ENCODE measurements at places on chromosomes 6 and 20.
A peak's percentile ranks its signal among the peaks of the same experiment; 100 is the strongest.

GRCh38 chr6:91490671-91491301, 903.9 kb upstream of the MAP3K7 start:
- no peak for DNase-seq
- H3K27me3 ChIP-seq: no peaks in the 10 kb centered on the region
- H3K27ac ChIP-seq: no peak overlapping the region
- H3K36me3 ChIP-seq: no peaks in the 10 kb centered on the region

- peak overlapping the region; percentile 91 for H3K27ac ChIP-seq
- DNase-seq: peak; percentile 49
- no peaks in the 10 kb centered on the region for H3K27me3 ChIP-seq
These were observed 62.4 kb downstream of the FAM229B start for GRCh38 chr6:112149719-112150263.

GRCh38 chr20:43744966-43745730, 18.3 kb upstream of the GTSF1L start:
- no peak for DNase-seq
- no peaks in the 10 kb centered on the region for H3K36me3 ChIP-seq
- no peaks in the 10 kb centered on the region for H3K27me3 ChIP-seq
- H3K4me3 ChIP-seq: no peak overlapping the region

- H3K4me1 ChIP-seq: peaks cover 26% of the 10 kb centered on the region
- peak overlapping the region; percentile 78 for H3K27ac ChIP-seq
- H3K36me3 ChIP-seq: no peaks in the 10 kb centered on the region
- no peak overlapping the region for H3K4me3 ChIP-seq
- no peaks in the 10 kb centered on the region for H3K27me3 ChIP-seq
These were observed 42.0 kb downstream of the TGM2 start for GRCh38 chr20:38123021-38123587.

- no peak overlapping the region for H3K27ac ChIP-seq
- H3K36me3 ChIP-seq: no peaks in the 10 kb centered on the region
- H3K27me3 ChIP-seq: no peaks in the 10 kb centered on the region
- no peaks in the 10 kb centered on the region for H3K4me1 ChIP-seq
- H3K4me3 ChIP-seq: no peak overlapping the region
- no peak for DNase-seq
These were observed 140.5 kb upstream of the SYNDIG1 start for GRCh38 chr20:24328901-24329300.

GRCh38 chr6:19408331-19408730, 428.8 kb upstream of the ID4 start:
- no peak overlapping the region for H3K27ac ChIP-seq
- no peaks in the 10 kb centered on the region for H3K36me3 ChIP-seq
- no peaks in the 10 kb centered on the region for H3K4me1 ChIP-seq
- no peak overlapping the region for H3K4me3 ChIP-seq

- no peaks in the 10 kb centered on the region for H3K36me3 ChIP-seq
- DNase-seq: no peak
- no peak overlapping the region for H3K4me3 ChIP-seq
- peak overlapping the region; percentile 75 for H3K27ac ChIP-seq
- H3K4me1 ChIP-seq: no peaks in the 10 kb centered on the region
These were observed 828.6 kb upstream of the CITED2 start for GRCh38 chr6:140202964-140203515.

DNA sequence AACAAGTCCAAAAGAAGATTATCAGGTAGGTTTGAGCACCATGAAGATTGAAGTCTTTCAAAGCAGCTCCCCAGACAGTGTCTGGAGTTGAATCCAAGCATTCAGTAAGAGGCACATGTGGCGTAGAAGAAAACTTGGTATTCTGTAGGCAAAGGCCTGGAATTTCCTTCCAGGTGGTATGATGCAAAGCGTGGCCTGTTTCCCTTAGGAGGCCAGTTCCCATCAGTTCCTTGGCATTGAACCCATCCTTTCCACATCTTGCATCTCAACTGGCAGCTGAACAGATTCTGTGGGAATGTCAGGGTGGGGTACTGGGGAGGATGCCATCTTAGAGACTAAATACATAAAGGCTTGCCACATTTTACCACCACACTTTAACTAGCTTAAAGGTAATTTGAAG, 516.0 kb downstream of the BTBD3 start:
- H3K27me3 ChIP-seq: no peaks in the 10 kb centered on the region
- H3K36me3 ChIP-seq: no peaks in the 10 kb centered on the region
- no peak overlapping the region for H3K4me3 ChIP-seq
- no peak overlapping the region for H3K27ac ChIP-seq

DNA sequence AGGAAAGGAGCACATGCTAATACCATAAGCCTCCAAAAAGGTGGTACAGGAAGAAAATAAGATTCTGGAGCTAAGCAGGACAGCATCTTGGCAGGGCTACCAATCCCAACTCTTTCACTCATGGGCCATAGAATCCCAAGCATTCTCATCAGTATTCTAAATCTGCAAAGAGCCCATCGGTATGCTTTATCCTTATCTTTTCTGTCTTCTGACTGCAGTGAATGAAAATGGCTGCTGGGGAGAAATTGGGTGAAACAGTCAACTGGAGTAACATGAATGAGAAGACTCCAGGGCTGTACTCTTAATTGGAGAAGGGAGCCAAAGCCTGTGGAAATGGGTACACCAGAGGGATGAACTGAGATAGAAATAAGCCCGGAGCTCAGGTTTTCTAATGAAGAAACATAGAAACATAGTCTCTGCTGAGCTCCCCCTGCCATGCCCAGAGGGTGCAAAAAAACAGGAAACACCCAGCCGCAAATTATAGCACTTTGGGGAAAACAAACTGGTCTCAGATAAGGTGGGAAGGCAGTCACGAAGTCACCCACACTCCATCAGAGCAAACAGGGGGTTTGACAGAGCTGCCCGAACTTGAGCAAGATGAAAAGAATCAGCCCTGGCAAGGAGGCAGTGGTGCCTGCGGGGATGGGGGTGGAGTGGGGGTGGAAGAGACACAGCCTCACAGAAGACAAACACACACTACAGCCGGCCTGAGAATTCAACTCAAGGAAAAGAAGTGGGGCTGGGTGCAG, 35.4 kb upstream of the E2F3 start:
- no peaks in the 10 kb centered on the region for H3K4me1 ChIP-seq
- no peak overlapping the region for H3K4me3 ChIP-seq
- no peak for DNase-seq
- no peak overlapping the region for H3K27ac ChIP-seq
- H3K27me3 ChIP-seq: no peaks in the 10 kb centered on the region

GRCh38 chr6:145929037-145929633, 35.0 kb downstream of the SHPRH start:
- peaks cover 70% of the 10 kb centered on the region for H3K36me3 ChIP-seq
- H3K27ac ChIP-seq: no peak overlapping the region
- no peak overlapping the region for H3K4me3 ChIP-seq
- no peaks in the 10 kb centered on the region for H3K4me1 ChIP-seq

- peaks cover 7% of the 10 kb centered on the region for H3K4me1 ChIP-seq
- no peak for DNase-seq
- H3K4me3 ChIP-seq: no peak overlapping the region
- H3K27ac ChIP-seq: no peak overlapping the region
- no peaks in the 10 kb centered on the region for H3K27me3 ChIP-seq
- no peaks in the 10 kb centered on the region for H3K36me3 ChIP-seq
These were observed 498.7 kb downstream of the PREX1 start for GRCh38 chr20:48329031-48329615.

DNA sequence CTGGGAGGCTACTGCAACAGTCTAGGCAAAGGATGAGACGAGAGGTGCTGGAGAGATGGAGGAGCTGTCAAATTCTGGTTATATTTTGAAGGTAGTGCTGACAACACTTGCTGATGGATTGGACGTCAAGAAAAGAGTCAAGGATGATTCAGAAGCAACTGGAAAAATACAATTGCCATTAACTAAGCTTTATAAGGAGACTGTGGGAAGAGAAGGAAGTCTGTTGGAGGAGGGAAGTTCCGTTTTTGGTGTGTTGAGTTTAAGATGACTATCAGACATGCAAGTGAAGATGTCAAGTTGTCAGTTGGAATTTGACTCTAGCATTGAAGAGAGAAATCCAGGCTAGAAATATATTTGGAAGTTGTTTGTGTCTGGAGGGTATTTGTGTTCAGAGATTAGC, 358.1 kb downstream of the RNGTT start:
- no peaks in the 10 kb centered on the region for H3K36me3 ChIP-seq
- H3K4me3 ChIP-seq: no peak overlapping the region
- no peak for DNase-seq
- H3K27ac ChIP-seq: no peak overlapping the region

DNA sequence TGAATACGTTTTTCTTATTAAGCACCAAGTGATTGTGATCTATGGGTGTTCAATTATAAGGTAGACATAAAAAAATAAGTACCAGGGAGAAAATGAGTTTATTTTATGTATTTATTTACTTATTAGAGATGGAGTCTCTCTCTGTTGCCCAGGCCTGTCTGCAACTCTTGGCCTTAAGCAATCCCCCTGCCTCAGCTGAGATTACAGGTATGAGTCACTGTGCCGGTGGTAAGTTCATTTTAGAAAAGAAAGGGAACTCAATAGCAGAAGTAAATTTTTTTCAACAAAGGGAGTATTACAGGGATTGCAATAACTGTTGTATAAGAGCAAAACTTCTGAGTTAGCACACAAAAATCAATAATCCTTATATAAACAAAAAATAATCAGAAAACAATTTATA, 98.7 kb upstream of the FUT9 start:
- no peak overlapping the region for H3K27ac ChIP-seq
- DNase-seq: no peak
- no peaks in the 10 kb centered on the region for H3K36me3 ChIP-seq
- H3K27me3 ChIP-seq: no peaks in the 10 kb centered on the region

Data from SK-N-SH (cell line).